Ureter (tissue), 1 donor: ENCODE measurements at places on chromosomes 11 and 22.

- DNase-seq: no peak
Observed at GRCh38 chr11:15006139-15006759, 34.1 kb upstream of the CALCA start.

DNA sequence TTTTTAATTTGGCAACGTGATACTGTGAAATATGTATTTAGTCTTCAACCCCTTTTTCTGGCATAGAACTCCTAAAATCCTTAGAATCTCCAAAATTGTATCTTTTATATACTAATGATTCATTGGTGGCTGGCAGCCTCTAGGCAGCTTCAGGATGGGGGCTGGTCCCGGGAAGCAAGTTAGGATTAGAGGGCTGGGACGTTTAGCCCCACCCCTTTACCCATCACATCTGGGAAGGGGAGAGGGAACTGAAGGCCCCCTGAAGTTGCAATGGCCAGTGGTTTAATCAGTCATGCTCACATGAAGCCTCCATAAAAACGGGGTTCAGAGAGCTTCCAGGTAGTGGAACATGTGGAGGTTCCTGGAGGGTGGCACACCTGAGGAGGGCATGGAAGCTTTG is 7.1 kb downstream of the IL17RA start:
- peak; percentile 32 for DNase-seq

GRCh38 chr11:67691149-67691548 is 16.7 kb upstream of the ALDH3B2 start:
- DNase-seq: peak; percentile 14

- DNase-seq: no peak
Observed at GRCh38 chr11:71373791-71374454, 74.3 kb downstream of the DHCR7 start.

- no peak for DNase-seq
Observed at GRCh38 chr11:31807799-31808667, 3.1 kb downstream of the PAX6 start.

DNA sequence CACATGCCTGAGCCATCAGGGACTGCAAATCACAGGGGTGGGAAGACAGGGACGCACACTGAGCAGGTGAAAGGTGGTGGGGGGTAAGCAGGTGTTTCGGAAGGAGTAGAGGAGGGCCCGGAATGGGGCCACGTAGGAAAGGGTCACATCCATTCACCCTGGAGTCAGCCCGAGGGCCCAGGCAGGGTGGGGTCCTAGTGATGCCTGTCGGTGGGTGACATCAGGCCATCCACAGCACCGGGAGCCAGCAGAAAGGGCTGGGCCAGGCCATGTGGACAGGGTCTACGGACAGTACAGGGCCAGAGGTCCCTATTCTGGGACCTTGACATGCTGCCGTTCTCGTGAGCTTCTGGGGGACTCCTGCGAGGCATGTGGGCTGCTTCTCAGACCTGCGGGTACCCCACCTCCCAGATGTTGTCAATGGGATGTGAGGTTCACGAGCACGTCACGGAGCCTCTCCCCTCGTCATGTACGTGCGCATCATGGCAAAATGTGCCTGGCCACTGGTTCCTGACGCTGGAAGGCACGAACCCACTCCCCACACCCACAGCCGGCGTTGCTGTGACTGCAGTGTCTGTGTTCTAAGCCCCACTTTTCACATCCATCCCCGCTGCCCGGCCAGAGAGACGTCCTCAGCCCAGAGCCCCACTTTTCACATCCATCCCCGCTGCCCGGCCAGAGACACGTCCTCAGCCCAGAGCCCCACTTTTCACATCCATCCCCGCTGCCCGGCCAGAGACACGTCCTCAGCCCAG is 84.1 kb downstream of the FBLN1 start:
- DNase-seq: no peak

DNA sequence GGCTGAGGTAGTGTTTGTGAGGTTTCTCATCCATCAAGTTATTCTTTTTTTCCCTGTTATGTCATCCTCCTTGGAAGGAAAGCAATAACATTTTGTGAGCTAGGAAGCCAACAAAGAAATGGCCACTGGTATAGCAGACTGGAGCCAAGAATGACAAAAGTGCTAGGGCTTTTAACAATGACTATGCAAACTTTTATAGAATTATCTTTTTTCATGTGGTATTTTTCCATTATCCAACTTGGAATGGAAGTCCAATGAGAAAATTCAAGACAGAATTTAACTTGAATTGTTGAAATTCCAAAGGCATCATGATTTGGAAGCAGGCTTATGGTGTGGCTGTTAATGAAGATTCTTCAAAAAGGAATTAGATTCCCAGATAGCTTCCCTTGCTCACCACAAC is 216.4 kb upstream of the PDGFD start:
- DNase-seq: no peak

GRCh38 chr22:48566741-48567140 is 1260.9 kb downstream of the BRD1 start:
- no peak for DNase-seq

DNA sequence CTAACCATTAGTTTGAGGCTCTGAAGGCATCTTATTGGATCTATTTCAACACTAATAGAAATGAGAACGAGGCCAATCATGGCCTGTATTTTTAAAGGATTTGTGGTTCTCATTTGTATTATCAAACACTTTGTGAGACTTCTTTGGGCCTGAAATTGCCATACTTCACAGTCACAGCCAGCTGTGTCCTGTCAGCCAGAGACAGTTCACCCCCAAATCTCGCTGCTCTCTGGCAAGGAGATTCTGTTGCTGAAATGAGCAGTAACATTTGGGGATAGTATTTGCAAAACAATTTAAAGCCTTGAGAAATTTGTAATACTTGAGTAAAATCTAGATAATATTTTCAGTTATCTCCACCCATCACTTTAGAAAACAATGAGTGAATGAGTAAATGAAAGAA is 26.9 kb upstream of the TENM4 start:
- DNase-seq: no peak

GRCh38 chr11:43467958-43468357 is 109.2 kb downstream of the TTC17 start:
- DNase-seq: no peak

DNA sequence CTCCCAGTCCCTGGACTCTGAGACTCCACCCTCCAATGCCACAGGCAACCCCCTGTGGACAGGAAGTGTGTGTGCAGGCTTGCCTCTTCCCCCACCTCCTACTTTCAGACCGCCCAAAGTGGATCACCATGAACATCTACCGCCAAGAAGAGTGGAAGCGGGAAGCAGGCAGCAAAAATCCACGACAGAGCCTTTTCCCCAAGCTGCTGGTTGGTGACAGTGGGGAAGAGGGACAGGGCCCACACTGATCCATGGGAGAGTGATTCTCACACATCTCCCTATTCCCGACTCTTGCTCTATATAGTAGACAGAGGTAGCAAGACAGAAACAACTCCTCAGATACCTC is 53.4 kb upstream of the SPATA19 start:
- peak; percentile 18 for DNase-seq

DNA sequence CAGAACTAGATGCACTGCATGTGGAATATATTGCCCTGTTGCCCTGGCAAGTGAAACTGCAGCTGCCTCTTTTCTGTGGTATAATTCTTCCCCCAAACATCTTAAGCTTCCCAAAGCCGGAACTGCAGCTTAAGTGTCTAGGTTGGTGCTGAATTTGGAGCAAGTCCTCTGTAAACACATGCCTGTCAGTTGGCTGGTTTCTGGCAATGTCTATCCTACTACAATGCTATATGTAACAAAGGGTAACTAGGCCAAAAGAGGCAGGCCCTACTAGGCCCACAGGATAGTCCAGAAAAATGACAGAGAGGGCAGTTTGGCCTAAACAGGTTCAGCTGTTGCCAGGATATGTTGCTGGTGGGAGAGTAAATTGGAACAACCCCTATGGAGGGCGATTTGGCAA is 27.9 kb downstream of the ASCC2 start:
- no peak for DNase-seq

- DNase-seq: peak; percentile 70
Observed at GRCh38 chr11:76236092-76236999, 30.0 kb upstream of the WNT11 start.

GRCh38 chr11:128696941-128697340 is 3.1 kb downstream of the FLI1 start:
- no peak for DNase-seq

- DNase-seq: no peak
Observed at GRCh38 chr11:45060707-45061106, 85.7 kb upstream of the PRDM11 start.

DNA sequence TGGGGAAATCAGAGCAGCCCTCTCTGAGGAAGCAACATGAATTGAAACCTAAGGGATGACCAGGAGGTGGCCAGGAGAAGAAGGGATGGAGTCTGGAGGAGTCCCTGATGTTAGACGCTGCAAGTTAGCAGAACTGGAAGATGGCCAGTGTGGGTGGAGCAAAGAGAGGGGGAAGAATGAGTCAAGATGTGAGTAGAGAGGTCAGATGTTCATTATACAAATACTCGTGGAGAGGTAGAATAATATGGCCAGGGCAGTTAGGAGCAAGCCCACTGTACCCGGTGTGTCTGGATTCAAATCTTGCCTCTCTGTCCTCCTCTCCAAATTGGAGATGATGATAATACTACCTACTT is 242.0 kb downstream of the TENM4 start:
- no peak for DNase-seq

DNA sequence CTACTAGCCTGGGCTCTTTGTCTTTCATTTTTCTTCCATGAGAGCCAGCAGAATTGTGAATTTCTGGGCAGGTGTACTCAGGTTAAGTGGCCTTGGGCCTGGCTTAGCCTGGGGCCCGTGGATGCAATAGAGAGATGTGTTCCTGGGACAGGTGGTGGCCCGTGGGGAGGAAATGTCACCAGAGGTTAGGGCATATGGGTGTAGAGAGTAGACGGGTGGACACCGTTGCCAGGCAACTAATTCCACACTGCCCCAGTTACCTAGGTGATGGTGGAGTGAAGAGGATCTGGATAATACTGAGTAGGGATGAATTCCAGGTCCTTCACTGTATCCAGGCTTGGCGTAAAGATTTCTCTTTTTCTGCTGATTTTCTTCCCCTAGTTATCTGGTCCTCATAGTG is 175.0 kb downstream of the INSC start:
- DNase-seq: no peak

- DNase-seq: no peak
Observed at GRCh38 chr11:73662445-73663157, 16.2 kb downstream of the PLEKHB1 start.

GRCh38 chr22:39283322-39284141 is 35.9 kb downstream of the RPL3 start:
- DNase-seq: no peak

GRCh38 chr22:20127869-20128618 is 3.6 kb upstream of the ZDHHC8 start:
- no peak for DNase-seq

DNA sequence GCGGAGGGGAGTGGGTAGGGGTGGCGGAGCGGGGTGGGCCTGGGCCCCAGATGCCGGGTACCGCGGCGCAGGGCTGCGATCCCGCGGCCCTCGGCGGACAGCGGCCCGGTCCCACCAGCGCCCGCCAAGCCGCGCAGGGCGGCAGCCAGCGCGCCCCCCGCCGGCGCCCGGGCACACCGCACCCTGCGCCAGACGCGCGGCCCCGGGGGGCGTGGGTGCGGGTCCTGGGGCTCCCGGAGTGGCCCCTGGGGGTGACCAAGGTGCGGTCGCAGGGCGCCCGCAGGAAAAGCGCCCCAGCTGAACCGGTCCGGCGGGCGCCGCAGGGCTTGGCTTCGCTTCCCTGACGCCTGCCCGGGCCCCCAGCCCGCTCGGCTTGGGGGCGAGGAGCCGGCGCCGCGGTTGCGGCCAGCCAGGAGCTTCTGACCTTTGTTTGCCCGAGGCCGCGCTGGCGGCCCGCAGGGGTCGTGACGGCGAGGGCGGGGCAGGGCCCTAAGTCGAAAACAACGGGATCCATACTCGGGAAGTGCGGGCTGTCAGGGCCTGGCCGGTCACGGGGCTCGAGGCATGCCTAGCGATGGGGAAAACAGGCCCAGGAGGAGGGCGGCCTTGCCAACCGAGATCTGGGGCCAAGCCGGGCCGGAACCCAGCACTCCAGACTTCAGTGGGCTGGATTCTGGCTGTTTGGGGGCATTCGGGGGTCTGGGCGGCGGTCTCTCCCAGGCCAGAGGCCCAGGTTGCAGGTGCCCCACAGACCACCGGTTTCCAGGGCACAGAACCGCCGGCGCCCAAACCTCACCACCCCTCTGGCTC is 581 bp upstream of the AP5B1 start:
- DNase-seq: no peak

DNA sequence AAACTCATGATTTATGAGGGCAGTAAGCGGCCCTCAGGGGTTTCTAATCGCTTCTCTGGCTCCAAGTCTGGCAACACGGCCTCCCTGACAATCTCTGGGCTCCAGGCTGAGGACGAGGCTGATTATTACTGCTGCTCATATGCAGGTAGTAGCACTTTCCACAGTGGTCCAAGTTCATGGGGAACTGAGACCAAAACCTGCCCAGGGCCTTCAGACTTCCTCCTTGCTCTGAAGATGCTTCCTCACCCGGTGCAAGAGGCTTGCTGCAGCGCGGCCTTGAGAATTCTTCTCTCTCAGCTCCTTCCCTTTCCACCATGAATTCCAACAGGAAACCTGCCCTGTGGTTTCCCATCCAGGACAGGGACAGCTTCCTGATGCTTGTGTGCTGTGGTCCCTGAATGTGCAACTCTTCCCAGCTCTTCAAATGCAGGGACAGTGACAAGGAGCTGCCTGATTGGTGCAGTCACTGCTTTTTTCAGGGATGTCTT is 53.9 kb downstream of the GGTLC2 start:
- DNase-seq: no peak

DNA sequence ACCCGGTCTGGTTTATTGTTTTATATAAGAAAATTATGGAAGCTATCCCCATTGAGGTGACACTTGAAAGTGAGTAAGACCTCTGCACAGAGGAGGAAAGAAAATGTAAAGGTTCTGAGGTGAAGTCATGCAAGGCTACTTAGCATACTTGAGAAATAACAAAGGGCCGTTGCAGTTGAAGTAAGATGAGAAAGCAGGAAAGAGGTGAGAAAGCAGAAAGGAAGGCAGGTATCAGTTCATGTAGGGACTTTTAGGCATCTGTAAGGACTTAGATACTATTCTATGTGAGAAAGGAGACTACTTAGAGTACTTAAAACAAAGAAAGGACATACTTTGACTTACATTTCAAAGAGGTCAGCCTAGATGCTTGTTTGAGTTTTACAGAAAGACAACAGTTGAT is 84.7 kb downstream of the CASP12 start:
- DNase-seq: no peak

GRCh38 chr11:107856981-107857517 is 1.5 kb downstream of the SLC35F2 start:
- DNase-seq: no peak

GRCh38 chr22:42309865-42310264 is 39.4 kb upstream of the TCF20 start:
- no peak for DNase-seq
